ENCODE measurements at places on chromosomes 3 and 15.

- DNase-seq, result no peak
These were observed 199.9 kb downstream of the UBE3A start for GRCh38 chr15:25238716-25239470.

- DNase-seq, result no peak
These were observed 18.1 kb downstream of the FAM81A start for GRCh38 chr15:59456114-59456513.

GRCh38 chr3:187000711-187001151 lies 70.4 kb downstream of the ST6GAL1 start:
- no peak for DNase-seq

GRCh38 chr3:195010551-195011100 lies 260.3 kb downstream of the XXYLT1 start:
- no peak for DNase-seq

All from effector CD8-positive, alpha-beta T cell (primary cell).